ENCODE measurements at places on chromosomes 2 and 18. TPM values are rescaled to one million over a fixed set of nuclear protein-coding genes. Genes with fewer than 3 reads are reported as not detected.

The ASB18 gene
- total RNA-seq, result not detected

The HS1BP3 gene
- 35.8 TPM for total RNA-seq

The C2orf81 gene
- total RNA-seq, result 0.59 TPM

The GREB1L gene
- 3.1 TPM for total RNA-seq

The STEAP3 gene
- total RNA-seq, result 27.2 TPM

The SLC9A2 gene
- total RNA-seq, result 0.05 TPM

The CMPK2 gene
- 30.0 TPM for total RNA-seq

The PSD4 gene
- 0.33 TPM for total RNA-seq

The DNAJC5G gene
- not detected for total RNA-seq

The CYP1B1 gene
- total RNA-seq, result not detected

The MEP1B gene
- not detected for total RNA-seq

The ALPP gene
- total RNA-seq, result not detected

The ALLC gene
- not detected for total RNA-seq

The CNRIP1 gene
- total RNA-seq, result 78.7 TPM

The SERPINB11 gene
- not detected for total RNA-seq

The TNFAIP6 gene
- total RNA-seq, result not detected

The DLGAP1 gene
- 1.1 TPM for total RNA-seq

The DRC1 gene
- total RNA-seq, result 0.13 TPM

The TGFA gene
- 4.7 TPM for total RNA-seq

The MORN2 gene
- total RNA-seq, result 8.1 TPM

Measured in mammary microvascular endothelial cell (primary cell).